Aorta (tissue), 5 donors: ENCODE measurements at places on chromosomes 2 and 18. TPM values are rescaled to one million over a fixed set of nuclear protein-coding genes. Genes with fewer than 3 reads are reported as not detected.

DNA sequence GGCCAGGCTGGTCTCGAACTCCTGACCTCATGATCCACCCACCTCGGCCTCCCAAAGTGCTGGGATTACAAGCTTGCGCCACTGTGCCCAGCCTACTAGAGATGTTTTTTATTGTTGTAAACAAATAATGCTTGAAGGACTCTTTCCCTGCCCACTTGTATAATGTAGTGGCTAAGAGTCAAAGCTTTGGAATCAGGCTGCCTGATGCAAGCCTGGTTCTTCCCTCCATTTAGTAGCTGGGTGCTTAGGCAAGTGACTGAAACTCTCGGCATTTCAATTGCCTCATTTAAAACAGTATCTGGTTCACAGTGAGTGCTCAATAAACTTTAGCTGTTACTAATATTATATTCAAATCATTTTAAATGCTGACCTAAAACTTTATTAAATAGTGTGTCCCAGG is 264.0 kb upstream of the FBXO11 start:
- DNase-seq = no peak

Gene RAB27B
- total RNA-seq = 0.39 TPM

GRCh38 chr18:52442686-52443085 is 102.7 kb downstream of the DCC start:
- no peak for DNase-seq

Gene TBR1
- not detected for total RNA-seq

GRCh38 chr2:5736886-5737285 is 44.7 kb downstream of the SOX11 start:
- no peak for DNase-seq

Gene ADCYAP1
- 4.9 TPM for total RNA-seq

DNA sequence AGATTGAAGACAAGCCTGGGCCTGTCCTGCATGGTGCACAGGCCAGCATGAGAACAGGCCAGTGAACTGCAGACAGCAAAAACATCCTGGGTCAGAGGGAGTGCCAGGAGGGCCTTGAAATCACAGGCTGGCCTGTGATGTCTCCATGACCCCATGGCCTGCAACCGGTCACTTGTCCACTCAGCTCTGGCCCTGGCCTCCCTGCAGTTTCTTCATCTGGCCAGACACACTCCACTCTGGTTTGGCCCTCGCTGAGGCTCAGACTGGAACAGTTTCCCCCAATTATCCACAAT is 12.6 kb downstream of the CYRIA start:
- peak; percentile 58 for DNase-seq

DNA sequence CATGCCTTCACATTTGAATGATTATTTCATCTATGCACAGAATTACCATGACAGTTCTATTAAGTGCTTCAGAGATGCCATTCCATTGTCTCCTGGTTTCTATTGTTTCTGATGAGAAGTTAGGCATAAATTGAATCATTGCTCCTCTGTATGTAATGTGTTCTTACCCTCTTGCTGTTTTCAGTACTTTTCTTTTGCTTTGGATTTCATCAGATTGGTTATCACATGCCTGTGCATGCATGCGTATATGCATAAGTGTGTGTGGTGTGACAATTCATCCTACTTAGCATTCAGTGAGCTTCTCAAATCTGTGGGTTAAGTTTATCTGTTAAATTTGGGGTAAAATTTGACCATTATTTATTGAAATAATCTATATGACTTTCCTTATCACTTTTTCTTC is 263.3 kb upstream of the RND3 start:
- DNase-seq = no peak

- no peak for DNase-seq
Measured at GRCh38 chr2:234437642-234438304, 59.1 kb downstream of the ARL4C start.

Gene ALKAL2
- 14.3 TPM for total RNA-seq

DNA sequence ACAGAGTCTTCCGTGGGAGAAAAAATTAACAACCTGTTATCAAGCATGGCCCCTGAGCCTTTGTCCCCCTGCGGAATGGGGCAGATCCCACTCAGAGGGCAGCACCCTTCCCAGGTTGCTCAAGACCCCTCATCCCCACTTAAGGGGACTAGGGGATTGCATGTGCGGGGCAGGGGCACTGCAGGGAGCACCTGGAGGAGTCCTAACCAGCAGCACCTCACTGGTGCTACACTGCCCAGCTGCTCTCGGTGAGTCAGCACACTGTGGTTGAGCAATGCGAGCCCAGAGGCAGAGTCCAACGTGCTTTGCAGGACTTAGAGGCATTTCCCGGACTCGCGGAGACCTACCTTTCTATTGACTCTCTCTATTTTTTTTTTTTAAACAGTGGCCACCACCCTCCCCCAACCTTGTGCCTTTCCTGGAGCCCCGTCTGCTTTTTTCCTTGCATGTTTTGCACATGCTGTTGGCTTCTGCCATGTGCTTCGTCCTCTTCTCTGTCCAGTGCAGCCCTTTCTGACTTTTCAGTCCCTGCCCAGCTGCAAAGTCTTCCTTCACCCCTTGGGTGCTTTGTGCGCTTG is 74.0 kb downstream of the IL1R2 start:
- DNase-seq = no peak

- no peak for DNase-seq
Measured at GRCh38 chr2:166610913-166611305, 116.9 kb upstream of the SCN7A start.

Gene KIF1A
- total RNA-seq = 0.78 TPM

GRCh38 chr2:77104554-77104953 is 417.6 kb downstream of the LRRTM4 start:
- no peak for DNase-seq

GRCh38 chr2:164655750-164656149 is 34.5 kb upstream of the GRB14 start:
- no peak for DNase-seq

DNA sequence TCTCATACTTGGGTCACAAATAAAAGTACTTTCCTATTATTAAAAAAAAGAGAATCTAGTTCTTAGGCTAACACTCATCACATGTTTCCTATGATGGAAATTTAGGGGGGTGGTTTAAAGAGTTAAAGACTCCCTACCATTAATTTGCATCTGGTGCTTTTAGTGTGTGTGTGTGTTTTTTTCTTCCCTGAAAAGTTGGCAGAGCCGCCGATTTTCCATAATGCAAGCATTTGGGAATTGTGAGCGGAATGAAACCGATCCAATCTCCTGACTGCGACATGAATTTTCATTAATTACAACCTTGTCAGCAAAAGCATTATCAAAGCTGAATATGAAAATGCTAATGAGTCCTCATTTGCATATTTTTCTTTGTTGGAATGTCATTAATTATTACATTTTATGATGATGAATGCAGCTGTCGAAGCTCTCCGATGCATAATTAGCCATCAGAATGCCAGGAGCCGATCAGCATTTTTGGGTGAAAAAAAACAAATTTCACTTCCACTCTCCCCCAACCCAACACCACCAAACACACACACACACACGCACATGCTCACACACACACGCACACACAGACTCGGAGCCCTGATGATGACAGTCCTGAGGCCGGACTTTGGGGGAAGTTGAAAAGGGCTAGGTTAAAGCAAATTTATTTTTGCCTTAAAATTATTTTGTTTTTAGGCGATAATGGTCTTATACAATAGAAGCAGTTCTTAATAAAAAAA is 165.4 kb downstream of the TCF4 start:
- DNase-seq = no peak

- DNase-seq = no peak
Measured at GRCh38 chr2:120826260-120826648, 90.6 kb downstream of the GLI2 start.

DNA sequence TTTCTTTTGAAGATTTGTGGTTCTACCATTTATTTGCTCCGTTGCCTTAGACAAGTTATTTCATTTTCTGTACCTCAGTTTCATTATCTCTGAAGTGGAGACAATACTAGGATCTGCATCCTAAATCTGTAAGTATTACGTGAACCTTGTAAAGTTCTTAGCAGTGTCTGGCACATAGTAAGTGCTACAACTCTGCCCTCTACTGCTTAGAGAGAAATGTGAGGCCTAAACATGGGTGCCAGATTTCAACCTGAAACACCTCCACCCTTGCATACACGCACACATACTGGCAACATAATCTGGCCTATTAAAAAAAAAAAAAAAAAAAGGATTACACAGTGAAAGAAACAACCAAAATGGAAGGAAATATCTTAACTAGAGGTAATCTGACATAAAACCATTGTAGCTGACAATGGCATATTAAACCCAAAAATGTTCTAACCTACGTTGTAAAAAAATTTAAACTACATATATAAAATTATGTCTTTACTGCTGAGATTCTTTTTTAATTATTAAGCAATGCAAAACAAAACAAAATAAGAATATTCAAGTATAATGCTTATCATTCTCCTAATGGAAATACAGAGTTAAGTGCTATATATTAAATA is 132.6 kb downstream of the MAP2 start:
- DNase-seq = no peak

- no peak for DNase-seq
Measured at GRCh38 chr2:168348076-168348475, 100.7 kb upstream of the STK39 start.
